Fibroblast of the aortic adventitia (primary cell): ENCODE measurements at places on chromosomes 7 and 10.

GRCh38 chr10:49526619-49527018 lies 12.3 kb downstream of the ERCC6 start:
- peak; percentile 28 for DNase-seq

- DNase-seq = no peak
These were observed 2.5 kb downstream of the TMEM176B start for GRCh38 chr7:150797661-150798060.

- no peak for DNase-seq
These were observed 12.1 kb downstream of the TFR2 start for GRCh38 chr7:100629117-100629716.

DNA sequence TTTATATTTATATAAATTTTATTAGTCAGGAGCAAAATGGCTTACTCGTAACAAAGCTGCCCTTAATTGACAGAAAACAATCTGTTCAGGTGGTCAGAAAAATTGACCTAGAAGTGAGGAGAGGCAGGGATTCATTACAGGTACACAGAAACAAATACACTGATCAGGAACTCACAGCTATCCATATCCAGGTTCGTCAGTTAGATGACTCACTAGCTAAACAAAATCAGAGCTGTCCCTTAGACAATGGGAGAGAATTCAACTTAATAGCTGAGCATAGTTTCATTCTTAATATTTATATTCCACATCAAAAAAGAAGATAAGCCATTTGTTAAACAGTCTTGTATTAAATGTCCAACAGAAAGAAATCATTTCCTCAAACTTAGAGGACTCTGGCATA lies 41.7 kb downstream of the HYCC1 start:
- peak; percentile 29 for DNase-seq

DNA sequence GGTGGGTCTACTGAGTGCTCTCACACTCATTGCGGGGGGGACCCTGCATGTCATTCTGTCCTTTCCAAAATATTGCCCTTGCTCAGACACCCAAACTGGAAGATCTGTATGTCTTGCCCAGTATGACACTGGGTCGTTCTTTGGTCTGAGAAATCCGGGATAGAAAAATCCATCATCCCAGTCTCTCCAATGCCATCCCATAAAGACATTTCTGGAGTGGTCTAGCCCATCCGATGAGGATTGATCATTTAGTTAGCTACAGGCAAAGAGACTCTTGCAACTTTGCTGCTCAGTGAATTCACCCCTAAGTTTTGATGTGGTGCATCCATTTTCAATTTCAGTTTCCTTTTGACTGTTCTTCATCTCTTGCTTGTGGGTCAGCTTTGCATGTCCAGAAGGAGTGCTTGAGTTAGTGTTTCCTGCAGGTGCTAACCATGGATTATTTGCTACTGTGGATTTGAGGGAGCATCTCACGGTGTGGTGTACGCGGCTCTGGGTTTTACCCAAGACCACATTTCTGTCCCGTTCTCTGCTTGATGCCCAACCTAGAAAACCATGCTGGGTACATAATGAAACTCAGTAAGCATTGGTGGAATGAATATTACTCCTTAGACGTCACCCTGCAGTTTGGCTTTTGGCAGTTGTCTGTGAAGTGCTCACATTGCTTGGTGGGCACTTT lies 247.0 kb upstream of the MKI67 start:
- DNase-seq = no peak

DNA sequence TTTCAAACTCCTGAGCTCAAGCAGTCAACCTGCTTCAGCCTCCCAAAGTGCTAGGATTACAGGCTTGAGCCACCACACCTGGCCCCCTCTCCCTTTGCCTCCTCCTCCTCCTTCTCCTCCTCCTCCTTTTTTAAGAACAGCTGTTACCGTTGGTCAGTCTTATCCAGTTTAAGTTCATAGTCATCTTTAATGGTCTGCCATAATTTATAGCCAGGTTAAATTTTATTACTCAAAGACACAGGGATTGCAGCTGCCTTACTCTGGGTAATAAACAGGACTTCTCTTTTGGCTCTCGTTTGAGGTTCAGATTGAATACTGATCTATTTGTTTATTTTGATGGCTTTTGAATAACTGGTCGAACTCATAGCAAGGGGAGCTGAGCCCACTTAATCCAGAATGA lies 35.2 kb downstream of the ATOH7 start:
- DNase-seq = no peak

- no peak for DNase-seq
These were observed 18.4 kb upstream of the FRMD4A start for GRCh38 chr10:14349081-14349480.

DNA sequence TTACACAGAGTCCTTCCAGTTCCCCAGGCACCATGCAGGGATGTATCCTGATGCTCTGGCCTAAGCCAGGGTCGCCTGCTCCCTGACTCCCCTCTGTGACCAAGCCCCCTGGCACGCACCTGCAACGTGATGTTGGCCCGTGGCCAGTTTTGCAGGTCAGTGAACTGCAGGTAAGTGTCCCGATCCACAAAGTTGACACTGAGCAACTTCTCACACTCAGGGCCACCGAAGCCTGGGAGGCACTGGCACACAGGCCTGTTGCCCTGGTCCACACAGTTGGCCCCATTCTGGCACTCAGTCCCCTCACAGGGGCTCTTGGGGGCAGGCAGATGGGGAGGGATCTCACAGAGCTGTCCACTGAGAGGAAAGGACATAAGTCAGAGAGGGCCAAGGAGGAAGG lies 174.3 kb downstream of the LCOR start:
- DNase-seq = no peak

GRCh38 chr7:150970424-150970823 lies 7.7 kb downstream of the KCNH2 start:
- DNase-seq = no peak

DNA sequence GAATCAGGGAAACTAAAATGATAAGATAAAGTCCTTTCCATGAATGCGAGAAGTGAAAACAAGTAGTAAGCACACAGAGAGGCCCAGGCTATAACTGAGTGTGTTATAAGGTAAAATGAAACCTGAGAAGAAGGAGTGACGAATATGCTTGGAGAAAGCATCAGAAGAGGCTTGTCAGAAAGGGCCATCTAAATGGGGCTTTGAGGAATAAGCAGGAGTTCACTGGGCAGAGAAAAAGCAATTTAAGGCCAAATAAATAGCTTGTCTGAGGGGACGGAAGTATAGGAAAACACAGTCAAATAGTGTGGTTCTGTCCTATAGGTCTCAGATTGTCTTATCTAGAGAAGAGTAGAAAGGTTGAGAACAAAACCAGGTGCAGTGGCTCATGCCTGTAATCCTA lies 59.6 kb upstream of the GSDME start:
- no peak for DNase-seq

DNA sequence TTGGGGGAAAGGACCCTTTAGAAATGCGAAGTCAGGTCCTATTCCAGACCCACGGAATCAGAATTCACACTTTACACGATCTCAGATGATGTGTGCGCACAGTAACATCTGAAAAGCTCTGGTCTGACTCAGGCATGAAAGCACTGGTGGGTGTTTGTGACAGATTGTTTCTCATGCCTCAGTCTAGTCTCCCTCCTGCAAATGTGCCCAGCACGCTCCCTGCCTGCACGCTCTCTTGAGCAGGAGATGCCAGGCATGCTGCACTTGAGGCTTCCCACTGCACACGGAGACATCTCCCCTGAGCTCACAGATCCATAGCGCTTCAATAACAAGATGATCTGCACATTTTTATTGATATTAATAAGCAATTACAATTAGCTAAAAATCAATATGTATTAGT lies 23.6 kb upstream of the ZNF37A start:
- DNase-seq = no peak

GRCh38 chr10:15436696-15437095 lies 65.6 kb upstream of the FAM171A1 start:
- DNase-seq = peak; percentile 54

DNA sequence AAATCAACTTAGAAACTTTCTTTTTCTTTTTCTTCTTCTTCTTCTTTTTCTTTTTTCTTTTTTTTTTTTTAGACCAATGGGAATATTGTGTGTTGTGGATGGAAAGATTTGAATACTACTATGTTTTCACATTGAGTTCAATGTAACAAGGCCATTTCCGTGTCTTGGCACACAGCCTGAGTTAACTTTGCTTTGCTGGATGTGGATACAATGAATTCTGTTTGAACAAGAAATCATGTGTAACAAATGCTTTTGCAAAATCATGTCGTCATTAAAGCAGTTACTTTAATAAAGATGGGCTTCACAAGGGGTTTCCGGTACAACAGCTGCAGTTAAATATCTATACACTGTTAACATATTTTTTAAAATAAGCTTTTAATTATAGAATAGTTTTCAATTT lies 13.5 kb upstream of the ENTPD1 start:
- DNase-seq = peak; percentile 49

- DNase-seq = no peak
These were observed 115.3 kb downstream of the ST7 start for GRCh38 chr7:117068511-117069145.
